ENCODE measurements at places on chromosomes 3 and 15.
A peak's percentile ranks its signal among the peaks of the same experiment; 100 is the strongest.

GRCh38 chr3:60010781-60011180 is 961.0 kb upstream of the CFAP20DC start:
- no peak for DNase-seq

GRCh38 chr3:120095226-120095978 is 1.2 kb upstream of the GSK3B start:
- peak; percentile 38 for DNase-seq

- DNase-seq, result no peak
Measured at GRCh38 chr15:73052653-73053397, 562 bp downstream of the NEO1 start.

DNA sequence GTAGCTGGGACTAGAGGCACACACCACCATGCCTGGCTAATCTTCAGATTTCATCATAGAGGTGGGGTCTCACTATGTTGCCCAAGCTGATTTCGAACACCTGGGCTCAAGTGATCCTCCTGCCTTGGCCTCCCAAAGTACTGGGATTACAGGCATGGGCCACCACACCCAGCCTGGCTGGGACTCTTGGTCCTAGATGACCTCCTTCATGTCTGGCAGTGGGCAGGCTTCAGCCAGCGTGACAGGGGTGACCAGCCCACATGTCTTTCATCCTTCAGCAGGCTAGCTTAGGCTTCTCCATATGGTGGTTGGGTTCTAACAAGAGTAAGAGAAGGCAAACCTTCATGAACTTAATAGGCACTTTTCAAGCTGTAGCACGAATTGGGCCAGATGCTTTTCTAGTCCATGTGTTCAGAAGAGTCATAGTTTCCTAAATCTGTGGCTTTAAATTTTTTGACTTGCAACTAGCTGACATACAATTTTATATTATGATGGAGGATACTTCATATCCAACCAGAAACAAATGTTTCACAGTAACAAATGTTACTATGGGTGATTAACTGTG is 7.6 kb downstream of the GPD1L start:
- no peak for DNase-seq

DNA sequence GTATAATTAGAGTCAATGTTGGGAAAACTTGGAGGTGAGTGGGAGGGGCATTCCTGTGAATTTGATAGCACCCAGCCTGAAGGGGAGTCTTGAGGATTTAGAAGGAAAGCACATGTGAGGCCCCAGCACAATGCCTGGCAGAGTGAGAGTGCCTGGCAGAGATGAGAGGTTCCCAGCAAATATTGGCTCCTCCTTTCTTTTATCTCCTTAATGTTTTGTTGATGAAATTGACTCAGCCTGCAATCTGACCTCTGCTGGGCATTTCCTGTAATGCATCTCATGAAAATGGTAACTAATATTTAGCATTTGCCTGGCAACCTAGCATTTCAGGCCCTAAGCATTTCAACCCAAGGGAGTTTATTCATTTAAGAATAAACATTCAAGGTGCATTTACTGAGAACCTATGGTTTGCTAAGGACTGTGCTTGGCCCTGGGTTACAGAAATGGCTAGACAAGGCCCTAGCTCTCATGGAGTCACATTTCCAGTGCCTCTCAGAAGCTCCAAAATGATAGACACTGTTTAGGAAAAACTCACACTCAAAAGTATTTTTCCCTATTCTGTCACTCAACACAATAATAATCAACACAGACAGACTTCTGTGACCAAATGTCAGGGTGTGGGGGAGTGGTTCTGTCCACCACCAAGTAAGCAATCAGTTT is 19.0 kb downstream of the PDHB start:
- no peak for DNase-seq

- DNase-seq, result no peak
Measured at GRCh38 chr15:101496198-101496986, 6.9 kb upstream of the PCSK6 start.
